Hypothalamus (tissue), 51 donors: ENCODE measurements at places on chromosomes 6 and 20.

DNA sequence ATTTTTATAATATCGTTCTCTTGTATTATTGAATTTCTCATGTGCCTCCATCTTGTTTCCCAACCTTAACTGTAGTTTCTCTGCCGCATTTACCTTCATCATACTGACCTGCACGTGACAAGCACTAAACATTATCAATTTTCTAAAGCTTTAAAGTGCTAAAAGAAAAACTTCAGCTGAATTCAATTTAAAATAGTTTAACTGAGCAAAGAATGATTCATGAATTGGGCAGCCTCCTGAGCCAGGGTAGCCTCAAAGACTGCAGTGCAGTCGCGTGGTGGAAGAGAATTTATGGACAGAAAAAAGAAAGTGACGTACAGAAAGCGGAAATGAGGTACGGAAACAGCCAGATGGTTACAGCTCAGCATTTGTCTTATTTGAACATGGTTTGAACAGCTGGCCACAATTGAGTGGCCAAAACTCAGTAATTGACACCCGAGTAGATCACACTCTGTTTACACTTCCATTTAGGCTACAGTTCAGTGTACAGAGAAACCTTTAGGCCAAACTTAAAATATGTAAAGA, 4.2 kb upstream of the ZDHHC14 start:
- no peak for DNase-seq

DNA sequence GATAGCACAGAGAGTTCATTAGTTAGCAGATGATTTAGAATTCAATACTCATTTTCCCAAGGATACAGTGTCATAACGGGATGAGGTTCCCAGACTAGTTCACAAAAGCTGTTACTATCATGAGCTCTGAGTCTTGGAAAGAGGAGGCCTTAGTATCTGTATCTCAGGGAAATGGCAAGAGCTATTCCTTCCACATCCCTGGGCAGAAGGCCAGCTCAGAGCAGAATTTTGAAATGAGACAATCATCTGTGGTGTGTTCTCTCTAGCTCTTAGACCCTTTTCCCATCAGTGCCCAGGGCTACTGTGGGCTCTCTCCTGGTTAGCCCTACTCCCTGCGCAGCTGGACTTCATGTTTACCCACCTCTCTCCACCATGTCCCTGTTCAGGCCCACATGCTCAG, 64.5 kb downstream of the JAG1 start:
- no peak for DNase-seq

DNA sequence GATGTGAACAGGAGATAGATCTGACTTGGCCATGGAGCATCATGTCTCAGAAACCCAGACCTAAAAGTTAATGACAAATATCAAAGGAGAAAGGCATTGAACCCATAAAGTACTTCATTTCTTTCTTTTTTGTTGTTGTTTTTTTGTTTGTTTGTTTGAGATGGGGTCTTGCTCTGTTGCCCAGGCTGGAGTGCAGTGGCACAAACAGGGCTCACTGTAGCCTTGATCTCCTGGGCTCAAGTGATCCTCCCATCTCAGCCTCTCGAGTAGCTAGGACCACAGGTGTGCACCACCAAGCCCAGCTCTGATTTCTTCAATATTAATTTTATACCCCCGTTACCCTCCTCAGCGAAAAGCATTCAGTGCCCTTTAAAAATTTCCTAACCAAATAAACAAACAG, 45.8 kb downstream of the KIF16B start:
- no peak for DNase-seq

DNA sequence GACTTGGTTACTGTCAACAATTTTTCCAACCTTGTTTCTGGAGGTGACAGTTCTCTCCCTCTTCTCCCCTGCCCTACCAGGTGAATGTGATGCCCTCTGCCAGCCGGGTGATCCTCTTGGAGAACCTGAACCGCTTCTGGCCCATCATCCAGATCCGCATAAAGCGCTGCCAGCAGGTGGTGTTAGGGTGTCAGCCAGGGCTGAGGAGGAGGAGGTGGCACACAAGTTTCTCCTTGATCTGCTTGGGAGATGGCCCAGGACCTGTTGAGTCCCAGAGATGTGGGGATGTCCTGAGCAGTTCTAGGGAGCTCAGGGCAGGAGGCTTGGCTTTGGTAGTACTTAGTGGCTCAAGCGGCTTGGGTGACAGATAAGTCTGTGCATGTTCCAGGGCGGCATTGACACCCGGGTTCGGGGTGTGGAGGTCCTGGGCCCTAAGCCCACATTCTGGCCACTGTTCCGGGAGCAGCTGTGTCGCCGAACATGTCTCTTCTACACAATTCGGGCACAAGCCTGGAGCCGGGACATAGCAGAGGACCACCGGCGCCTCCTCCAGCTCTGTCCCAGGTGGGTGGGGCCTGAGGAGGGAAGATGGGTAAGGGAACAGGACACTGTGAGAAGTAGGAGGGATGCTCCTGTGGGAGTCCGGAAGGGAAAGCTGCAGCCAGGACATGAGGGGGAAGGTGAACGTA, 21.2 kb downstream of the CUL9 start:
- no peak for DNase-seq

- no peak for DNase-seq
Observed at GRCh38 chr6:34585512-34586061, 29.5 kb upstream of the SPDEF start.

DNA sequence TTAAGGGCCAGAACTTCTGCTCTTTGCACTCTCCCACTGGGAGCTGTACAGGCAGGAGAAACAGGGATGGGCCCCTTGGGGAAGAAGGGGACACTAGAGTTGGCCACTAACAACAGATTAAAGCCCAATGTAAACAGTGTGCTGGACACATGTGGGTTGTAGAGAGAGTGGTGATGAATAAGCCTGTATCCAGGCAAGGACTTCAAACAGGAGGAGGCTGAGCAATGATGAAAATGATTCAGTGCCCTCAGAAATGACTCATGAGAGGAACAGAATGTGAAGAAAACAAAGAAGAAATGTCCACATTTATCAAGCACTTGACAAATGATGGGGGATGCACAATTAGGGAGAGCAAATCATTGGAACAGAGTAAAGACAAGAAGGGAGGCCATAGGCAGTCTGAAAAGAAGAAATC, 242.3 kb downstream of the TBX18 start:
- DNase-seq, result no peak

DNA sequence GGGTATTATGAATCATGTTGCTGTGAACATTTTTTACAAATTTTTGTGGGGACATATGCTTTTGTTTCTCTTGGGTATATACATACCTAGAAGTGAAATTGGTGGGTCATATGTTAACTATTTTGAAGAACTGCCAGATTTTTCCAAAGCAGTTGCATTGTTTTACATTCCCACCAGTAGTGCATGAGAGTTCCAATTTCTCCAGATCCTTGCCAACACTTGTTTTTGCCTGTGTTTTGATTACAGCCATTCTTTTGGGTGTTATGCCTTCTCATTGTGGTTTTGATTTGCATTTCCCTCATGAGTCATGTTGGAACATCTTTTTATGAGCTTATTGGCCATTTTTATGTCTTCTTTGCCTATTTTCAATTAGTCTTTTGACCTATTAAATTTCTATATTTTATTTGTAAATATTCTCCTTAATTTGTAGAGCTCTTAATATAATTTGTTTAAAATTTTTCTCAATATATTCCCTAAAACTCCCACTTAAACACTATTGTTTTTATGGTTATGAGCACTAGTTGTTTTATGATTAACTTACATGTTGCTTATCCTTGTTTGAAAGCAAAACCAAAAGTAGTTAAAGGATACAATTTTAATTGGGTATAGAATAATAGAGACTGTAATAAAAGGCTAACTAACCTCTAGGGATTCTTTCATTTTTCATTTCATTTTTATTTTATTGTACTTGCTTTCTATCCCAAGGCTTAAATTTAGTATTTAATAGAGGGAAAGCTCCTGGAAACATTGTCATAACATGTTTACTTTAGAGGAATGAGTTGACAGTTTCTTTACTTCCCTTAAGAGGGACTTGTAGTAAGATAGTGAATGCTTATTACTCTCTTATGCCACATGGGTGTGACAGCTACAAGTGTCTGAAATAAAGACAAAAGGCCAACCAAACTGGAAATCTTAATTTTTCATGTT, 5.5 kb downstream of the UBR2 start:
- DNase-seq, result no peak

DNA sequence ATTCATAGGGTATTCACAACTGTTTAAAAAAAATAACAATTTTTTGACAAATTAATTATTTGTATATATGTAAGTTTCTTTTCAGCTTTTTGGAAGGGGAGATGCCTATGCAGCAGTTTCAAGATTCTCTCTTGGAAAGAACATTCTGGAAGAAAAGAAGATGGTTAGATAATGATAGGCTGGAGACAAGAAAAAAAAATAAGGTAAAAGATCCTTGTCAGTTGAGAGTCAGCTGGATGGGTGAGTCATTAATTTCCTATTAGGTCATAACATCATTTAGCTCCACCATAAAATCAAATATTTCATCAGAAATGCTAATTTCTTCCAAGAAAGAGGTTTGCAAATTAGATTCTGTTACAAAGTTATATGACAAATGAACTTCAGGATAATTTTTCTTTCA, 880.4 kb downstream of the EPHA7 start:
- no peak for DNase-seq

- no peak for DNase-seq
Observed at GRCh38 chr6:113433335-113433991, 423.7 kb upstream of the MARCKS start.

DNA sequence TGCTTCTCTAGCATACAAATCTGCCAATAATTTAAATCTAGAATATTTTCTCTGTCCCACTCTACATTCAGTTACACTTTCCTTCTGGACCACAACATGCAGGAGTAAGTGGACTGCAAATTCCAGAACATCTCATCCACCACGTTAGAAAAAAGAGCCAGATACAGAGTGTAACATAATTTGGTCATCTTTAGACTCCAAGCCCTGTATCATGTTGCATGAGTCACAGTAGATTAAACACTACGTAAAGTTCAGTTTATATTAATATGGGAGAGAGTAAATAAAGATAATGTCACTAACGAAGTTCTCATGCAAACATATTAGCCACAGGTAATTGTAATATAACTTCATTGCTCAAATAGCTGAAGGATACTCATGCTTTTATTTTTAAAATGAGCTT, 327.0 kb downstream of the C6orf118 start:
- no peak for DNase-seq

DNA sequence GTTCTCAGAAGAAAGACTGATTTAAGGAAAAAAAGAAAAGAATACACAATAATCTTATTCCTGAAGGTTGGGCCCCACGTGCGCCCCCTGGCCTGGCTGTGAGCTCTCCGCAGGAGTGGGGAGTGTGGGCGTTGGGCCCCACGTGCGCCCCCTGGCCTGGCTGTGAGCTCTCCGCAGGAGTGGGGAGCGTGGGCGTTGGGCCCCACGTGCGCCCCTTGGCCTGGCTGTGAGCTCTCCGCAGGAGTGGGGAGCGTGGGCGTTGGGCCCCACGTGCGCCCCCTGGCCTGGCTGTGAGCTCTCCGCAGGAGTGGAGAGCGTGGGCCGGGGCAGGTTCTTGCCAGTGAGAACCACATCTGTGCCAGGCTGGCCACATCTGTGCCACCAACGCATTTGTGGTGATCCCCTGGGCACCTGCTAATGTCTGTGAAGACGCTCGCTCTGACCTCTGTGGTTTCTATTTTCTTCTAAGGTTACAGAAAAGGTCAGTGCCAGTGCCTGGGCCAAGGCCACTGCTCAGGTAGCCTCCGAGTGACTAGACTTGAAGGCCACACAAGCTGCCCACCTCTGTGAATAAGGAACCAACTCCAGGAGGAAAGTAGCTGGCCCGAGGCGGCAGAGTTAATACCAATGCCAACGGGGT, 41.0 kb downstream of the WDR27 start:
- no peak for DNase-seq

DNA sequence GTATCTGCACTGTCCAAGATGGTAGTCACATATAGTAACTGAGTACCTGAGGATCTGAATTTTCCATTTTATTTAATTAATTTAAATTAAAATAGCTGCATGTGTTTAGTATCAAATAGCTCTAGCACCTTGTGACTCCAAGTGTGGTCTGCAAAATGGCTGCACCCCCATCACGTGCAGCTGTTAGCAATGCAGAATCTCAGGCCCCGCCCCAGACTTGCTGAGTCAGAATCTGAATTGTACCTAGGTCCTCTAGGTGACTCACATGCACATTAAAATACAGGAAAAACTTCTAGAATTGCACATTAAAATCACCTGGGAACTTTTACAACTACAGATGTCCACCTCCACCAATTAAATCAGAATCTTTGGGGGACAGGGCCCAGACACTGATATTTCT, 19.2 kb upstream of the FAM83C start:
- DNase-seq, result no peak

DNA sequence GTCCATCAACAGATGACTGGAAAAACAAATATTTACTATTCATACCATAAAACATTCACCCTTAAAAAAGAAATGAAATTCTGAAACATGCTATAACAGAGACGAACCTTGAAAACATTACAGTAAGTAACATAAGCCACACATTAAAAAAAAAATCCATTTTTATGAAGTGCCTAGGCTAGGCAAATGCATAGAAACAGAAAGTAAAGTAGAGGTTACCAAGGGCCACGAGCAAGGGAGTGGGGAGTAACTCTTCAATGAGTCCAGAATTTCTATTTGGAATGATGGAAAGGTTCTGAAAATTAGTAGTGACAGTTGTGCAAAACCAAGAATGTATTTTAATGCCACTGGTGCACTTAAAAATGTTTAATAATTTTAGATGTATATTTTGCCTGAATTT, 47.7 kb downstream of the STAU1 start:
- no peak for DNase-seq
